Left colon (tissue), 2 donors: ENCODE measurements at places on chromosomes 1 and 21. TPM values are rescaled to one million over a fixed set of nuclear protein-coding genes. Genes with fewer than 3 reads are reported as not detected.

The NSL1 gene
- total RNA-seq: 17.9 TPM

GRCh38 chr1:3618881-3619671 is 5.7 kb upstream of the TPRG1L start:
- peak; percentile 80 for DNase-seq

GRCh38 chr1:183198463-183198862 is 12.4 kb downstream of the LAMC2 start:
- peak; percentile 31 for DNase-seq

- DNase-seq: no peak
These were observed 41.4 kb upstream of the LMX1A start for GRCh38 chr1:165397944-165398343.

The OR2T11 gene
- total RNA-seq: not detected

DNA sequence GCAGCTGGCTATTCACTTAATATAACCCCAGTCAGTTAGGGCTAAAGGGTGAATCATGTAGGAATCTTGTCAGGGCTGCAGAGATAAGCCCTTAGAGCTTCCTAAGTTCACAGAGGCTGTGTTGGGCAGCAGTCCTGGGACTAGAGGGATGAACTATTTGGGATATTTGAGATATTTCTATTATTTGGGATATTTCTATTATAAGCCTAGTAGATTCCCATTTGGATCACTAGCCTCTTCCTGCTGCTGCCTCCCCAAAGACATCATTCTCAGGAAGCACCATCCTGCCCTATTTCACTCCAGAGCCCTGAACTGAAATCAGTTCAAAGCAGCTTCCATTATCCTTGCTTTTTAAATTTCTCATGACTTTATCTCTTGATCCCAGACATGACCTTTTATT is 501.3 kb downstream of the NUF2 start:
- no peak for DNase-seq

GRCh38 chr1:86906419-86906818 is 7.5 kb downstream of the SELENOF start:
- no peak for DNase-seq
